ENCODE measurements at places on chromosomes 4 and X.

DNA sequence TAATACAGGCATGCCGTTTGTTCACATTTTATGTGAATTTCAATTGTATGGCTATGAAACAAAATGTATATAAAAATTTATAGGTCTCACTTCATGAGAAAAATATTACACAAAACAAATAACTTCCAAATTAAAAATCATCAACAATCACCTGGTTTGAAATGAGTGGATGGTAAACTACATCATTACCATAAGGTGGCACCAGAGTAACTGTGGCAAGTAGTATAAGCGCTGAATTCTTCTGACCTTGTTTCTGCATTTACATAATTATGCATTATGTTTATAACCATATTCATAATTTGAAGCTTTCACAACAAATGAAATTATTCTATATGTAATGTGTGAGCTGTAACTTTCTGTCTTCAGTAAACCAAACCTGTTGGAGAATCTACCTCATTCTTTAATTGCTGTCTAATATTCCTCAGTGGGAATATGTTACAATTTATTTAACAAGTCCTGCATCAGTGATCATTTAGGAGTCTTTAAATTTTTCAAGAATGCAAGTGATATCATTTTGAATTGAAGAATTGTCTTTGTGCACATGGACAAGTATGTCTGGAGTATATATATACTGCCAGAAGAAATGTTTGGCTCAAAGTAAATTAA is 55.2 kb downstream of the MMRN1 start:
- DNase-seq = no peak

DNA sequence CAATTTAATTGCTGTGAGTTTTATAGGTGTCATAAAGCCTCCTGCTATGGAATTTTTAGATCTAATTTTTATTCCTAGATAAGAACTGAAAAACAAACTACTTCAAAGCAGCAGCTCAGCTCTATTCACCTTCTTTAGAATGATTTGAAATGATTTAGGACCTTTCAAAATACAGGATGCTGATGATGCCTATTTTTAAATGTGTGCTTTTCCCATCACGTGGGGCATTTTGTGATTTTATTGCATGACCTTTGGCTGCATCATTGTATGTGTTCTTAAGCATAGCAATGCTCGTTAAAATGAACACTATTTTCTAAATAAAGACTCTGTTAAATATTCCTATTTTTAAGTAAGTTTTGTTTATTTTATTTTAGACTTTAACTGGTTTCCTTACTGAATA is 537.3 kb downstream of the STPG2 start:
- DNase-seq = no peak

- DNase-seq = no peak
Measured at GRCh38 chr4:30450474-30450873, 269.7 kb upstream of the PCDH7 start.

- DNase-seq = no peak
Measured at GRCh38 chrX:115958687-115959359, 211.7 kb upstream of the AGTR2 start.

DNA sequence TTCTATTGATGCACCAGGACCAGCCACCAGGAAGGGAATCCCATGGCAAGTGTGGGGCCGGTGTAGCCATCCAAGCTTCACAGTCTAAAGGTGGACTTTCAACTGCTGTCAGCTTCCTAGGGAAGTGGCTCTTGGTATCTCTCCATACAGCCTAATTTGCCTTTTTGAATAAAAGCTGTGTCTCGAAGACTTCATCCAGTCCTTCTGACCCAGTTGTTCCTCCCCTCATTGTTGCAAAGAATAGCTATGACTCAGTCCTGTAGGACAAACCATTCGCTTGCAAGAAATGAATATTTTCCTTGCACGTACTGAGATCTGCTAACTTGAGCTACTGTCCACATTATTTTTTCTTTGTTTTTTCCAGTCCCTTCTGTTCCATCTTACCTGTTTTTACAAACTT is 145.1 kb upstream of the CTSO start:
- DNase-seq = no peak

DNA sequence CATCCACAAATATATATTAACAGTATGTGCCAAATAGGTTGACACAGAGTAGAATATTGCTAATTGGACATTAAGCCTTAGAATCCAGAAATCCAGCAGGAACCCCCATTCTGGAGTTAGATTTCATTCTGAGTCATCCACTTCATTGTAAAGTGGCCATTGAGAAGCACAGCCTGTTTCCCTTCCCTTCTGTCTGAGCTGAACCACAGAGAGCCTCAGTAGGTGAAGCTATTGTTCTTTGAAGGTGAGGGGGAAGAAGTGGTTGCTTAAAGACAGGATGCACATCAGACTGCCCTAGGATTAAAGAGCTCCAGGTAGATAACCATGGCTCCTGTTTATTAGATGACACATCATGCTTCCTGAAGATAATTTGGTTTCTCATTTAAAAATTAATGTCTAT is 30.6 kb upstream of the MCF2 start:
- no peak for DNase-seq

- DNase-seq = no peak
Measured at GRCh38 chrX:134074151-134074550, 88.8 kb upstream of the GPC3 start.

GRCh38 chr4:83490876-83491450 is 6.1 kb upstream of the ABRAXAS1 start:
- DNase-seq = no peak

GRCh38 chrX:40855411-40855810 is 120.1 kb upstream of the MED14 start:
- no peak for DNase-seq

GRCh38 chr4:157964463-157964862 is 208.4 kb downstream of the GASK1B start:
- no peak for DNase-seq

GRCh38 chr4:144178414-144178813 is 37.9 kb upstream of the GYPA start:
- no peak for DNase-seq

DNA sequence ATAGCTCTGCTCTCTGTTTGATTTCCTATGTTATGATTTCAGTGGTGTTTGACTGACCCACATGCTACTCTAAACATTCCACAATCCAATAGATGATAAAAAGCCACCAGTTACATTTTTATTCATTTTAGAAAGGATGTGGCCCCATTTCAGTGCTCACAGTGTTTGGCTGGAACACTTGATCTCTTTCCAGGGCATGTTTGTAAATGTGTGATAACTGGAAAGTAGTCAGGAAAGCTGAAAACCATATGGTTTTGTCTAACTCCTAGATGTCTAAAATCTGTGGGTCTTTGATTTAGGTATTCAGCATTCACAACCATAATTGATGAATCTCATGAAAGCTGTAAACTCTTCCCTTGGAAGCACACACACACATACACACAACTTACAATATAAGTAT is 904.9 kb upstream of the AGA start:
- no peak for DNase-seq

DNA sequence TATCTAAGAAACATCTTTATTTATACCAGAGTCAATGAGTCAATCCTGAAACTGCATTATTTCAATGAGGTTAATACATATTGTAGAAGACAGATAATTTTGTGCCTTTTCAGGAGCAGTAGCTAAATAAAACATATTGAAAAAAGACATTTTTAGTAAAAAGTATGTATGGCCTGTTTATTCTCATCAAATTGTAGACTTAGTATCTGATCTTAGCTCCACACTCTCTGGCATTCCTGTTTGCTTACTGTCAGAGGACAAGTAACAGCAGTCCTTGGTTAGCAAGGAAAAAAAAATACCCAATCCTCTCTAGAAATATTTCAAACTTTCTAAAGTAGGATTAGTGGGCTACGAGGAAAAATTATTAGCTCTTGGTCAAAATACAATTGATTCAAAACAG is 50.5 kb upstream of the GUCY1A1 start:
- DNase-seq = no peak

GRCh38 chrX:20059467-20060128 is 57.1 kb downstream of the MAP7D2 start:
- no peak for DNase-seq

- DNase-seq = no peak
Measured at GRCh38 chrX:37871626-37872302, 24.4 kb upstream of the DYNLT3 start.

GRCh38 chrX:32447640-32448039 is 763.7 kb downstream of the DMD start:
- DNase-seq = no peak

DNA sequence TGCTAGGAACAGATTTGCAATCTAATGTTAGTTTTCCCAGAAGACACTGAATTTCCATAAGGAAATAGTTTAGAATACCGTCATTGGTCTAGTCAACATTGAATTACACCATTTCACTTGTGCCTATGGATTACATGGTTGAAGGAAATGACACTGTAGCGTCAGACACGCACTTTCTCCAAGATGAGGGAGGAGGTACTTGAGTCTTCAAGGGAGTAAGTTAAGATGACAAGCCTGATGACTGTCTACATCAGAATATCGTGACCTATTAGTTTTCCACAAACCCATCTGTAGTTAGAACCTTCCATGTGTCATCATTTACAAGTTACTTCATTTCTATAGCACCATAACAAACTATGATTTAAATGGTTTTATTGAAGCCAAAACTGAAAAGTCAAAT is 153.7 kb downstream of the AMELX start:
- DNase-seq = no peak

- DNase-seq = no peak
Measured at GRCh38 chrX:118373538-118373937, 27.6 kb downstream of the WDR44 start.

DNA sequence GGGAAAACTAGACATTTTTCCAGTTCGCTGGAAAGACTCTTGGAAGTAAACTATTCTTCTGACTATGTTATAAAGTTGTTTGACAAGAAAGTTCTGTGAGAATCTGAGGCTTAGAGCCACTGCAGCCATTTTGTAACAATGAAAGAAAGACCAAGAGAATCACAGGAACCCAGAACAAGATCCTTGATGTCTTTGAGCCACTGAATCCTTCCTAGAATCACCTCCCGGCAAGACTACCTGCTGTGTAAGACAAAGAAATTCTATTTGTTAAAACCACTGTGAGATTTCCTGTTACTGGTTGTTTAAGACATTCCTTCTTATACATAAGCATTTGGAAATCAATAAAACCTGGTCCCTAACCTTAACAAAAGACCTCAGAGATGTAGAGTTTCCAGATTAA is 175.7 kb upstream of the RASGEF1B start:
- DNase-seq = no peak

DNA sequence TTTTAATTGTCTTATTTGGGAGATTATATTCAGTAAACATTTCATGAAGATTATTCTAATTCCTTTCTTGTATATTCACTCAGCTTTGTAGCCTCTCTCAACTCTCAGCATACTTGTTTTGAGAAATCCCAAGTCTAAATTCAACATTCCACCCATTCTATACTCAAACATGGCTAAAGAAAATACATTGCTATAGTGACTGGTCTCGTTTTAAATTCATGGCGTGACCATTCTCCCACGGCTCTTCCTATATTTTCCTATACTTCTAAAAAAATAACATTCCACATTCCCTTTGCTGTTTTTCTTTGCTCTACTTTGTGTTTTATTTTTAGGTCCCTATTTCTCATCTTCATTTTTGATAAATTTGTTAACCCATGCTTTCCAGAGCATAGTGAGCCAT is 49.2 kb upstream of the UGT2A1 start:
- DNase-seq = no peak

DNA sequence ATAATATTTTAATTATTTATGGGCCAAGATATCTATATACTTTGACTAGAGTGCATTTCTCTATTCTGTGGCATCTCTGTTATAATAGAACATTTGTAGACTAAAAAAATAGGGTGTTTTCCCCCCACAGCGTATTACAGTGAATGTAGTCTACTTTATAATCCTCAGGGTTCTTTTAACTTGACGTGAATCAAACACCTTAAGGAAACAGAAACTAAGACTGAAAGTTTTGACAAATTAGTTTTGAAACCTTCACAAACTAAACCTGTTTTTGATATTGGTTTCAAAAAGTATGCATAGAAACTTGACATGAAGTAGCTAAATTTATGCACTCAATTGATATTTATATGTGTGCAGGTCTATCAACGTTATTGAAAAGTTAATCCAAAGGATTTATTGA is 1963.1 kb upstream of the TENM3 start:
- no peak for DNase-seq

DNA sequence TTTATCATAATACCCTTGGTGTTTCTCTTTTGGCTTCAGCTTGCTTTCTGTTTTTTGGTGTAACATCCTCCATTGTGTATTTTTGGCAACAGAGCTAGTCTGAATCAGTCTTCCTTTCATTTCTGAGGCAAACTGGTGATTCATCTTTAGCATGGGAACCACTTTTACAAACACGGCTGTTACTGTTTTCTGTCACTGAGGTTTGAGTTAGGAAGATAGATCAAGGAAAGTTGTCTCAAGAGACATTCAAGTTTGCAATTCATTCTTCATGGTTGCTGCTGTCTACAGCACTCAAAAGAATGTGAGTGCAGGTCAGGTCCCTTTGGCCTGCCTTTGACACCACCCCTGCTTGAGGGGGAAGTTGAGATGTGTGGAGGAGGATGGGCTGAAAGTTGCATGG is 36.3 kb downstream of the IL21 start:
- no peak for DNase-seq

DNA sequence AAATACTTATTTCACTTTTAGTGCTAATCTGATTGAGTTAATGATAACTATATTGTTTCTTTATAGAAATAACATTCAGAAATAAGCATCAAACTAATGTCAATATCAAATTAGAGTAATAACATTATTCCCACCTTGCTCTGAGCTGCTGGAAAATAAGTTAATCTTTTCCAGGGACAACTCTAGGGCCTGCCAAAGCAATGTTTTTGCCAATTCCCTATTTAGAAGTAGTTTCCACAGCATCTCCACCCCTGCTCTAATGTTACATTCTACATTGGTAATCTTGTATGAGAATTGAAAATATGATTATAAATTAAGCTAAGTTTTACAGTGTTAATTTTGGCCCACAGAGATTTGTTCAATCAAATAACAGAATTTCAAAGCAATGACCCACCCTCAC is 68.3 kb downstream of the REELD1 start:
- no peak for DNase-seq

- no peak for DNase-seq
Measured at GRCh38 chr4:79294064-79294463, 31.8 kb downstream of the NAA11 start.

GRCh38 chrX:9396930-9397329 is 67.9 kb upstream of the TBL1X start:
- no peak for DNase-seq

DNA sequence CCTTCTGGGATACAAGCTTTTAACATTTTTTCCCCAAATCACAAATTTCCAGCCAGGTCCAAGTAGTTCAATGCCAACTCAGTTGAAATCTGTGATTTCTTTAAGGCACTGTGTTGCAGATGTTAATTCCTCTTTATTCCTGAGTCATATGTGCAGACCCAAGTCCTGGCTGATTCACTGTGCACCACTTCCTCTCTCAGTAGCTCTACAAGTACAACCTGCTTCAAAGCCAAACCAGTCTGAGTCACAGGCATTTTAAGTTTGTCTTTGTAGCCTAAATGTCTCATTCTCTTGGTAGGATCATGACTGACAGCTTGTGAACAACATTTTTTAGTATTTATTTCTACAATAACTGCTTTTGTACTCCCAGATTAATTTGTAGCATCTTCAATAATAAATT is 165.6 kb upstream of the S100G start:
- no peak for DNase-seq

GRCh38 chr4:87862236-87862635 is 29.5 kb downstream of the MEPE start:
- DNase-seq = no peak

GRCh38 chrX:63784346-63784901 is 590 bp downstream of the ARHGEF9 start:
- peak; percentile 39 for DNase-seq

GRCh38 chr4:189592890-189593289 is 347.8 kb upstream of the FRG1 start:
- no peak for DNase-seq

- DNase-seq = peak; percentile 45
Measured at GRCh38 chrX:23434356-23434884, 99.8 kb downstream of the PTCHD1 start.

Measured in left colon (tissue), 2 donors.